ENCODE measurements at places on chromosomes 2 and 18.

DNA sequence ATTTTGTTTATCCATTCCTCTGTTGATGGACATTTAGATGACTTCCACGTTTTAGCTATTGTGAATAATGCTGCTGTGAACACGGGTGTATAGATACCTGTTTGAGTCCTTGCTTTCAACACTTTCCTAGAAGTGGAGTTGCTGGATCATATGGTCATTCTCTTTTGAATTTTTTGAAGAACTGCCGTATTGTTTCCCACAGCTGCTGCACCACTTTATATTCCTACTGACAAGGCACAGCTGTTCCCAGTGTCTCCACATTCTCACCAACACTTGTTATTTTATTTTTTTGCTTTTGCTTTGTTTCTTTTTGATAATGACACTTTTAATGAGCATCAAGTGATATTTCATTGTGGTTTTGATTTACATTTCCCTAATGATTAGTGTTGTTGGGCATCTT, 41.4 kb upstream of the KCNJ13 start:
- DNase-seq = no peak

DNA sequence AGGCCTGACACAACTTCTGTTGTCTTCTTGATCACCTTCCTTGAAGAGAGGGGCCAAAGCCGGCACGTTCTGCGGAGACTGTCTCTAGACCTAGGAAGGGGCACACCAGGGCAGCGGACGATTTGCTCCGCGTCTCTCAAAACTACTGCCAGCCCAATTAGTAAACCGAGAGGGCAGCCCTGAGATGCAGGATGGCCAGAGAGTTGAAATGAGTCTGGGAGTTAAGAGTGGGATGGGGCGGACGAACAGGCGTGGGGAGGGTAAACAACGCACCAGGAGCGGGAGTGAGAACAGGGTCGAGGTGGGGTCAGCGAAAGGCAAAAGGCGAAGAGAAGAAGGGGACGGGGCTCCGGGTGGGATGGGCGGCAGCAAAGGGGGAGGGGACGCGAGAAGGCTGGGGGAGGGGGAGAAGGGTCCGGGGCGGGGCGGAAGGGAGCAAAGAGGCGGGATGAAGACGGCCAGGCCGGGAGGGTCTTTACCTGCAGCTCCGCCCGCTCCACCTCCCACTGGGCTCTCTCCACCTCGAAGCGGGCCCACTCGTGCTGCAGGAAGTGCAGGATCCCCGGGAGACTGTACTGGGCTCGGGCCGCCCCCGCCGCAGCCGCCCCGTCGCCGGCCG, 476 bp downstream of the STRN start:
- DNase-seq = peak; percentile 92

- no peak for DNase-seq
Observed at GRCh38 chr2:240713071-240713927, 21.6 kb downstream of the AQP12A start.

- DNase-seq = no peak
Observed at GRCh38 chr2:218298314-218298875, 6.1 kb upstream of the TMBIM1 start.

DNA sequence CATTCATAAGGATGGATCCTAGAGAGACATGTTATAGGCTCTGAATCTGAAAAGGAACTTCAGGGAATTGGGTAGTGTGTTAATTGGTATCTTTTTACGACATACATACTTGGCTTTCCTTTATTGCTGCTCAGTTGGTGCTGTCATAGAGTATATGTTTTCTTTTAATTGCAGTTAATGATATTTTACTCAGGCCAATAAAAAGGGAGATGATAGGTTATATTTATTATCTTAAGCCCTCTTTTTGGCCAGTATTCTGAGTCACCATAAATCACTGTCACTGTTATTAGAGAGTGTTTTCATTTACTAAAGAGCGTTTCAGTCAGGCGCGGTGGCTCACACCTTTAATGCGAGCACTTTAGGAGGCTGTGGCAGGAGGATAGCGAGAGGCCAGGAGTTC, 47.6 kb downstream of the RALBP1 start:
- DNase-seq = no peak

DNA sequence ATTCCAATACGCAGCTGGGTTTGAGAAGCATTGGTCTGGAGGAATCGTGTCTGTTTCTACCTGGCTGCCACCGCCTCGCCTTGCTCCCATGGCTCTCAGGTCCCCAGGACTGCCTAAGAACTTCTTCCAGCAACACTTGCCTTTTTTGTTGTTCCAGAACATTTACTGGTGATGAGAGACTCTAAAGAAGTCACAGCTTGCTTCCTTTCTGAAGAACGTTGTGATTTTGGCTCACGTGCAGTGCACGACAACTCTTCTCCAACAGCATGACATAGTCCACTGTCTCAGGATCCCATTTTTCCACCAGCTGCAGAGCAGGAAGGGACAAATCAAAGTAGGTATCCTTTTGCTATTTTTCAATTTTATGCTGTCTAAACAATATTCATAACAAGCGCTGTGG, 940.9 kb downstream of the SLC4A3 start:
- no peak for DNase-seq

GRCh38 chr2:207766041-207766551, 3.6 kb downstream of the FZD5 start:
- peak; percentile 63 for DNase-seq

GRCh38 chr2:218070587-218070986, 1.5 kb downstream of the RUFY4 start:
- DNase-seq = no peak

DNA sequence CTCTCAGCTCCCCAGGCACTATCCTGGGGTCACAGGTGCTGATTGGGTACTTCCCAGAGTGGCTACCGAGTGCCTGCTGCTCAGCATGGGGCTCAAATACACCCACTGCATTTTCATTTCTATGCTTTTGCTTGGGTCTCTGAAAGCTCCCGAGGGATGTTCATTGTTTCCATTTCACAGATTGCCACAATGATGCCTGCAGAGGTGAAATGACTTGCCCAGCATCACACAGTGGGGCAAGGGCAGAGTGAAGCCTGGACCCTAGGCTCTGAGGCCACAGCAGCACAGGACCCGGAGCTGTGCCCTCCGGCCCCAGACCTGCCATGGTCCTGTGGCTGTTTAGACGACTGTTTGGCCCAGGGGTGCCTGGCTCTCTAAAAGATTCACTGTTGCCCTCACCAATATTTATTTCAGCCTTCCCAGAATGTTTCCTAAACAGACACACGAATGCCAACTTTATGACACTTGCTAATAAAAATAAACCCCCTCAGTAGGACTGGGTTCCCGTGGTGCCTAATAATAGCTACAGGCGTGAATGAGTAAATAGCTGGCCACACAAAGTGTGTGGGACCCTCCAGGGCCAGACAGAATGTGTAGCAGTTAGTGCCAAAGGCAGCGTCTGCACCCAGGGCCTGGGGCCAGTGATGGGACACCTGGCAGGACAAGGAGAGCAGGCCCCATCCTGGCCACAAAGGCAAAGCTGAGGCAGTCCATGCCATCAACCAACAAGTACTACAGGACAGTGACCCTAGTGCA, 11.5 kb upstream of the ST8SIA5 start:
- DNase-seq = no peak

- DNase-seq = no peak
Observed at GRCh38 chr2:100628506-100628905, 65.7 kb downstream of the PDCL3 start.

DNA sequence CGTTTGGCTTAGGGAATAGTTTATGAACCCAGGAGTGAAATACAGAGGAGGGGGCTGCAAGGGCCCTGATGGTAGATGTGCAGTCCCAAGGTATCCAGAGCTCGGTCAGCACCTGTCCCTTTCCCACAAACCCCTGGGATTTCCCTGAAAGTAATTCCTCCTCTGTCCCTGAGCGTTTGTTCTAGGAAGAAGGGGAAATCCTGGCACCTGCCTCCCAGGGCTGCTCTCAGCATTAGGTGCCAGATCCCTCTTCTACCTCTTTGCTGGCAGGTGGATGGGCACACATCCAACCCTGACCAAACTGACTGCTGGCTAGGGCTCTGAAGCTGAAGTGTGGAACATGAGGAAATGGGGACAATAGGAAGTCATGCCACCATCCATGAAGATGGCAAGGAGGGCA, 824.0 kb downstream of the SLC4A3 start:
- no peak for DNase-seq

GRCh38 chr2:45797451-45798230, 146.2 kb downstream of the PRKCE start:
- DNase-seq = no peak

GRCh38 chr2:216242365-216242764, 129.9 kb downstream of the MARCHF4 start:
- peak; percentile 52 for DNase-seq

- no peak for DNase-seq
Observed at GRCh38 chr2:223952280-223952968, 4.8 kb upstream of the MRPL44 start.

- no peak for DNase-seq
Observed at GRCh38 chr18:74748809-74749208, 151.1 kb downstream of the ZNF407 start.

DNA sequence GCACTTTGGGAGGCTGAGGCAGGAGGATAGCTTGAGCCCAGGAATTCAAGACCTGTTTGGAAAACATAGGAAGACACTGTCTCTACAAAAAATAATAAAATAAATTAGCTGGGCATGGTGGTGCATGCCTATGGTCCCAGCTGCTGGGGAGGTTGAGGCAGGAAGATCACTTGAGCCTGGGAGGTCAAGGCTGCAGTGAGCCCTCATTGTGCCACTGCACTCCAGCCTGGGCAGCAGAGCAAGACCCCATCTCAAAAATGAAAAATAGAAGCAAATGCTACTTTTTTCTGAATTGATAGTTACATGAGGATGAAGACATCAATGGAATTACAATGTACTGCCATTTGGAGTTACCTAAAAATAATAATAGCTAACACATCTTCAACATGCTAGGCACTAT, 31.9 kb downstream of the METTL21A start:
- no peak for DNase-seq

- no peak for DNase-seq
Observed at GRCh38 chr2:176652300-176653182, 383.3 kb downstream of the MTX2 start.

GRCh38 chr18:63099091-63099840, 220.3 kb downstream of the BCL2 start:
- DNase-seq = no peak

DNA sequence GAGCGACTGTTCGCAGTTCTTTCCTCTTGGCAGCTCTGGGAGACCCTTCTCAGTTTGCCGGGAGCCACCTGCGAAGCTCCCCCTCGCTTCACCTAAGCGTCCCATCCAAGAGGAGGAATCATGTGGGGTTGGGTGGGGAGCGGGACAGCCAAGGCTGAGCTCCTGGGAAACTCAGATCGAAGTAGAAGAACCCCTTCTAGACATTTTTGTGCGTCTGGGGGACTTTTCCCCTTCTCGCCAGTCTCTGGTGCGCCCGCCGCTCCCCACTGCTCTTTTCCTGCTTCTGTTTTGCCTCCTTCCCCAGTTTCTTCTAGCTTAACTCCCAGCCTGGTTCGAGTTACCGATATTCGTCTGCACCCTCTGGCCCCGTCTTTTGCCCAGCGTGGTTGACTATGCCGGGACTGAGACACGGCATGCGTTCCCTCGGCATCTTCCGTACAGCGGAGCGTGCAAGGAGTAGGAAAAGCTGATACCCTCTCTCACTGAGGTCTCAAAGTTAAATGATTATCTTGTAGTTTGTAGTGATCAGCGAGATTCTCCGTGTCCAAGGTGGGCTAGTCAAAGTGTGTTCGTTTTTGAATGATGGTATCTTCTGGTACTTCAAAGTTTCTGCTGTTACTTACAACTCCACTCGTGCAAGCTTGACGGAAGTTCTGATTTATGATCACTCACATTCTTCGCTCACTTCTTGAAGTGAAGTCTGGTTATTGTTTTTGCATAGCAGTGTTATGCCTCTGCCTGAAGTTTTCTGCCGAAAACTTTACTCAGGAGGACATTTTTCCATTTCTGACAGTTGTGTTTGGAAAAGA, 664 bp downstream of the CAMKMT start:
- DNase-seq = no peak

DNA sequence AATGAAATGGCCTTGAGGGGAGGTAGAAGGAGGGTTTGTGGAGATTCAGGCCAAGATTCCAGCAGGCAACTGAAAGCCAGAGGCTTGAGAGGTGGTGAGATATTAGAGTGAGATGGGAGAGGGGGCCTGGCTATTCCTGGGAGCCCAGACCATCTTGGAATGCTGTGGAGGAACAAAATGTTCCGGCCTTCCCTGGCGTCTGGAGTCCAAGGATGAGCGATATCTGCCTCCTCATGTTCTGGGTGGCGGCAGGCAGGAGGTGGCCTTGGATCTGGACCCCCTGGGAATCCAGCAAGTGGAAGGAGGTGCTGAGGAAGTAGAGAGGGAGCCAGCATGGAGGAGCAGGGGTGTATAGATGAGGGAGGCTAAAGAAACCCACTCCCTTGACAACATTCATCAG, 335.9 kb downstream of the CYP26B1 start:
- DNase-seq = no peak

- no peak for DNase-seq
Observed at GRCh38 chr2:206512999-206513398, 69.7 kb downstream of the ADAM23 start.

GRCh38 chr18:59837586-59837985, 62.2 kb upstream of the PMAIP1 start:
- DNase-seq = peak; percentile 71

- DNase-seq = no peak
Observed at GRCh38 chr2:196555726-196556125, 83.8 kb upstream of the CCDC150 start.

DNA sequence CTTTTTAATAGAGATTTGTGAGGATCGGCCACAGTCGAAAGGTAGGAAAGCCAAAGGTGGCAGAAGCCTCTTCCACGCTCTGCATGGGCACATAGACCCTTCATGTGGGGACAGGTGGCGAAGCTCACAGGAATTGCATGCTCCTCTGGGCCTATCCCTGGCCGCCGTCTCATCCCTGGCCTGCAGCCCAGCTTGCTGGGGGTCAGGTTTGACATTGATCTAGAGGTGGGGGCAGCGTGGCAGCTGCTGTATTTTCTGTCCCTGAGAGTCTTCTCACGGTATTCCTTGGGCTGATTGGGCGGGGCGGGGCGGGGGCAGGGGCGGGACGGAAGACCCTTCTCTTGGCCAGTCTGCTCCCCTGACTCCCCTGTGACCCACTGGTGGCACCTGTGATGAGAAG, 48.9 kb downstream of the STK25 start:
- no peak for DNase-seq

GRCh38 chr2:10064932-10065772, 15.1 kb downstream of the CYS1 start:
- peak; percentile 77 for DNase-seq

DNA sequence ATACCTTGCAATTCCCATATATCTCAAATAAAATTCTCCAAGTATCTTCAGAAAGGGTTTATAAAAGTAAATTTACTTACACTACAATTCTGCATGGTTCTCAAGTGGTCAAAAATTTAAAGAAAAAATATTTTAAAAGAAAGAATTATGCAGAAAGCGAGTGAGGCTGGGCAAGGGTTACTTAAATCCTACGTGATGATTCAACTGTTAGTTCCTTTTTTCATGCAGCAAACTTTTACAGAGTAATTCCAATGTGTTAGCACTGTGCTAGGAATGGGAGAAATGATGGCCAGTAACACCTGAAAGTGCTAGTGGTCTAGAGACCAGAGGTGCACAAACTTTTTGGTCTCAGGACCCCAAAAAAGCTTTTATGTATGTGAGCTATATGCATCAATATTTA, 133.4 kb downstream of the ATAD2B start:
- no peak for DNase-seq

- no peak for DNase-seq
Observed at GRCh38 chr2:223928113-223929006, 16.8 kb downstream of the WDFY1 start.

GRCh38 chr2:98896944-98897343, 39.1 kb downstream of the CRACDL start:
- DNase-seq = no peak

- DNase-seq = peak; percentile 93
Observed at GRCh38 chr2:19349911-19350677, 8.3 kb downstream of the OSR1 start.
